ENCODE measurements at places on chromosomes 16 and 17.

DNA sequence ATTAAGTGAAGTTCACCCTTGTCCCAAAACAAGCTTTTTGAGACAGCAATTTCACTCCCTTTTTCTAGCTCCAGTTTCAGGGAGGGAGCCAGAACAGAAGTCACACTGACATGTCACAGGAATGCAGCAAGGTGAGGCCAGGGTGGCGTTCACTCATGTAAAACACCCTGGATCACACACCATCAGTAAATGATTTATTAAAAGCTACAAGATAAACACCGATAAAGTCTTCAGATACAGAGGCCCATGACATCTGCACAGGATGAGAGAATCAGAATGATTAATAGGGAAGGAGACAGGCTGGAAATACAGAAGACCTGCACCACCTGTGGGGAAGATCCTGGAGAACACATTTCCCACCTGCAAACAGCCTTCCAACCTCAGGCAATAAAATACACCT lies 77.5 kb upstream of the DYNLRB2 start:
- peak; percentile 58 for DNase-seq

GRCh38 chr17:30021708-30022317 lies 80.4 kb downstream of the EFCAB5 start:
- peak; percentile 17 for DNase-seq

DNA sequence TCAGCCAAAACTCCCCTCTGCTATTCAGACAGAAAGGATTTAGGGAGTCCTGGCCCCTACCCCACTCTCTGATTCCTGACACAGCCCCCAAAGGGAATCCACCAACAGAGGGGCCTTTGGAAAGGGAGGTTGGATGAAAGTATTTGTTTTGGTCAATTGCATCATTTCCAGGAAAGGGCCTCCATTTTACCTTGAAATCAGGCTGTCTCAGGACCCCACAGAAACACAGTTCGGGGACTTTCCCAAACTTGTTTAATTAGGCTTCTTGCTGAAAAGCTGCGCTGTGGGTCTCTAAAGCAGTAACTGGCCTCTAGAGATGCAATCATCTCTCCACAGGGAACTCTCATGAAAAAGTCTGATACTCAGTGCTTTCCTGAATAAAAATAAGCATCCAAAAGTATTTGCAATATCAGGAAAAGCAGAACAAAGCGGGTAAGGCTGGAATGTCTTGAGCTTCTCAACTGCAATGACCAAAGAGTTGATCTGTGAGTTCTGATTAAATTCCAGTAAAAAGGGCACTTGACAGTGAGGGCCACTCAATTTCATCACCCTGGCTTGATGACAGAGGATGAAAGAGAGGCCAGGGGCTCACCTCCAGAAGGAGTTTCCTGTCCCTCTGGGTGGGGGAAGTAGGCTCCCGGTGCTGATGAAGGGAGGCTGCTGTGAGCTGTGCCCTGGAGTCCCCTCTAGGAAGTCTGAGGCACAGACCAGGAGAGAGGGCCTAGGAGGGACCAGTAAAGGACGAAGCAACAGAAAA lies 36.3 kb downstream of the LYRM9 start:
- DNase-seq, result no peak

DNA sequence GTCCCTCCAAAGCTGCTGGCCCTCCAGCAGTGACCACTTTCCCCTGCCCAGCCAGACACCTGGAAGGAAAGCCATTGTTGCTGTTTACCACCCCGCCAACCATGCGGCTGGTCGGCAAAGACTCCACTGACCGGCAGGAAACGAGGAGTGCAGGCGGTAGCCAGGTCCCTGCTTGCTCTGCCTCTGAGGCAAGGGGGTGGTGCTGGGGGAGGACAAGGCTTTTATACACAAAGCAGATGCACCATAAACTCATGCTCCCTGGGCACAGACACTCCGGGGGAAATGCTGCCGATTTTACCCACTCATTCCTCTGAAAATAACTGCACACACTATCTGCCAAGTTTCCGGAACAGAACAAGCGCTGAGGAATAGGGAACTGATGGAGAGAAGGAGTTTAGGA lies 62.8 kb upstream of the GRIN2A start:
- DNase-seq, result no peak

DNA sequence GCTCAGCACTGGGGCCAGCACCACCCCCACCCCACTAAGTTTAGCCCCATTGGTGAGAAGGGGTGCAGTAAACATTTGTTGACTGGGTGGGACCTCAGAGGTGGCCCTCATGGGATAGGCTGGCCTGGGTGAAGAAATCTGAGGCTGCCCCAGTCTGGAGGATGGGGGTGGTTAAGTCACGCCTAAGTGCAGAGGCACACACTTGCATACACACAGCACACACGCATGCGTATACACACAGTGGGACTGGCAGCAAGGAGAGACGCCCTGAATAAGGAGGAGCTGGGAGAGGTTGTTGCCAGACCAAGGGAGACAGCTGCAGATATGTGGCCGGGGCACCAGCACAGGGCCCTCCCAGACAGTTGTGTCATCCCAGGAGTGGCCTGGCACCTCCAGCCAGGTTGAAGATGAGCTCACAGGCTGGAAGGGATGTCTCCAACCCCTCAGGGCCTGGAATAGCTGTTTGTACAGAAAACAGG lies 3.0 kb upstream of the BCAR1 start:
- DNase-seq, result no peak

GRCh38 chr16:15773968-15774367 lies 82.9 kb downstream of the MYH11 start:
- DNase-seq, result no peak

DNA sequence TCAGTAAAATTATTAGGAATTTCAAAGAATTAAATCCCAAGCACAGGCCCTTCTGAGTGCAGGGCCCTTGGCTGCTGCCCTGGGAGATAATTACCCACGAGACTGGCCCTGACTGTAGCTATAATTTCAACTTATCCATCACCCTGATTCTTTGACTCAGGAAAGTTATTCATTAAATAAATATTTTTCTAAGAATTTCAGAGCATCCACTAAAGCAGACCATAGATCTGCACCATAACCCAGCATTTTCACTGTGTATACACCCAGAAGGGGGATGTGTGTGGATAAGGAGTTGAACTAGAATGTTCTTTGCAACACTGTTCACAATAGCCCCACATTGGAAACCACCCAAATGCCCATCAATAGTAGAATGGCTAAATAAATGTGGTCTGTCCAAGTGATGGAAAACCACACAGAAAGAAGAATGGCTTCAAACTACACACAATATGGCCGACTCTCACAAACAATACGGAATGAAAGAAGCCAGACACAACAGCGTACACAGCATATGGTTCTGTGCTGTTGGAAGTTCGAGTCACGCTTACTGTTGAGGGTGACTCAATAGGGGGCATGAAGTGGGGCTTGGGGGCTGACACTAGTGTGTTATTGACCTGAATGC lies 33.9 kb upstream of the MEAK7 start:
- DNase-seq, result no peak

- no peak for DNase-seq
Measured at GRCh38 chr17:22507823-22508222, 815.5 kb downstream of the KCNJ18 start.

GRCh38 chr17:62724398-62725146 lies 83.5 kb downstream of the MARCHF10 start:
- DNase-seq, result no peak

GRCh38 chr17:74956093-74956492 lies 16.5 kb downstream of the HID1 start:
- DNase-seq, result no peak

DNA sequence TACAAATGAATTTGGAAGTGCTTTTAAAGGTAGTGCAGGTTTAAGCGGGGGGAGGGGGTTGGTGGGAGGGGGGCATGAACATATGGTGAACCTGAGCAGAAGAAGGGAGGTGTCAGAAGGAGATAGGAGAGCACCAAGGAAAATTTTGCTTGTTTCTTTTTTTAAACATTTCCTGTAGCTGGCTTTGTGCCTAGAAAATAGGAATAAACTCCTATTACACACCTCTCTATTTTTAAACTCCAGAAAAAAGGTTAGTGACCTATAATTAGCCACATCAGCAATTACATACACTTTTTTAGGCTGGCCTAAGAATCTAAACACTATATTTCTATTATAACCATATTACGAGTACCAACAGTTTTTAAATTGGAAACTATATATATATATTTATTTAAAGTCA lies 159.1 kb downstream of the SKAP1 start:
- no peak for DNase-seq

- DNase-seq, result no peak
Measured at GRCh38 chr17:70096861-70097260, 21.8 kb downstream of the KCNJ16 start.

DNA sequence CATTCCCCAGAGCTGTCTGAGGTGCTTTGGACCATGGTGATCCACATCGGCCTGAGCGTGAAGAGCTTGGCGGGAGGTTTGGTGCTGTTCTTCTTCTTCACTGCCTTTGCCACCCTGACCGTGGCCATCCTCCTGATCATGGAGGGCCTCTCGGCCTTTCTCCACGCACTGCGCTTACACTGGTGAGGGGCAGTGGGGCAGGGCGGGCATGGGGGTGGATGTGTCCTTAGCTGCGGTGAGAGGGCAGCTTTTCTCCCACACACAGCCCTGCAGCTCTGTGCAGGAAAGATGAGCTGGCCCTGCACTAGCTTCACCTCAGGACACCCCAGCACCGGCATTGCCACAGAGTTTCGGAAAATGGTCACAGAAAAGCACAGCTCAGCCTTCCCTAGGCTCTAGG lies 21.8 kb upstream of the NAGLU start:
- DNase-seq, result no peak

Measured in right kidney (tissue), 9 donors.